ENCODE measurements at places on chromosomes 4 and X.

DNA sequence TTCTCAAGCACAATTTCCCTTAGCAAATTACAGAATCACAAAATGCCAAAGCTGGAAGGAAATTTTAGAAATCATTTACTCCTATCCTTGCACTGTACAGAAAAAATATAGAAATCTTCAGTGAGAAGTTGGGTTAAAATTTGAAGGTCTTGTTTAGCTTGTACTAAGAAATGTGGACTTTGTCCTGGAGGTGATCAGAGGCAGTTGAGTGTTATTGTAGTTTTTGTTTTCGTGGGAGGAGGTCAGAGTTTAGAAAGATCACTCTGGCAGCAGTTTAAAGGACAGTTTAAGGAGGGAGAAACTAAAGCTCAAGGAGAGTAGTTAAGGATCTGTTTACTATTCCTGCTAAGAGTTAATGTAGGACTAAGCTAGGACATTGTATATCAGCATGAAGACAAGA is 54.4 kb upstream of the CXorf51B start:
- DNase-seq: no peak

GRCh38 chr4:151653548-151653918 is 107.3 kb downstream of the GATB start:
- no peak for DNase-seq

GRCh38 chr4:76801621-76802235 is 96.2 kb downstream of the SOWAHB start:
- no peak for DNase-seq

GRCh38 chr4:69098470-69098869 is 2.2 kb downstream of the UGT2B7 start:
- no peak for DNase-seq

DNA sequence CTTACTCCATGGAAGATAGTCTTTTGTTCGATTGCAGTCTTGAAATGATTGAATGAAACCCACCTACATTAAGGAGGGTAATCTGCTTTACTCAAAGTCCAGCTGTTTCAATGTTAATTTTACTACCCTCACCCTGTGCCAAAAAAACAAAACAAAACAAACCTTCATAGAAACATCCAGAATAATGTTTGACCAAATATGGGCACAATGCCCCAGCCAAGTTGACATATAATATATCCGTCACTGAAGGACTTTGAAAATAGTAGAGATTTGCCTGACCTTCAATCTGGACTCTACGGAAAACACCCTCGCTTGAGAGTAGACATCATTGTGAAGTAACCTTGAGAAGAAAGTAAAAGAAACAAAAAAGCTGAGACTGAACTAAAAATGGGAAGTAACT is 550.5 kb upstream of the SMIM31 start:
- no peak for DNase-seq

DNA sequence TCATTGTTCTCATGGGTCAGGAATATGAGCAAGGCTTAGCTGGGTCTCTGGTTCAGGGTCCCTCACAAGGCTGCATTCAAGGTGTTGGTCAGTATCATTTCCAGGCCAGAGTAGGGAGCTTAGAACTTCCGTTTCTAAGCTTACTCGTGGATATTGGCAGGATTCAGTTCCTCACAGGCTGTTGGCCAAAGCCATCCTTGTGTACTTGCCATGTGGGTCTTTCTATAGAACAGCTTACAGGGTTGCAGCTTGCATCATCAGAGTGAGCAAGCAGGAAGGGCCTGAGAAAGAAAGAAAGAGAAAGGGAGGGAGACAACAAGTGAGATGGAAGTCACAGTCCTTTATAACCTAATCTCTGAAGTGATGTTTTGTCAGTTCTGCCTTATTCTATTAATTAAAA is 5.1 kb upstream of the LIMCH1 start:
- DNase-seq: no peak

DNA sequence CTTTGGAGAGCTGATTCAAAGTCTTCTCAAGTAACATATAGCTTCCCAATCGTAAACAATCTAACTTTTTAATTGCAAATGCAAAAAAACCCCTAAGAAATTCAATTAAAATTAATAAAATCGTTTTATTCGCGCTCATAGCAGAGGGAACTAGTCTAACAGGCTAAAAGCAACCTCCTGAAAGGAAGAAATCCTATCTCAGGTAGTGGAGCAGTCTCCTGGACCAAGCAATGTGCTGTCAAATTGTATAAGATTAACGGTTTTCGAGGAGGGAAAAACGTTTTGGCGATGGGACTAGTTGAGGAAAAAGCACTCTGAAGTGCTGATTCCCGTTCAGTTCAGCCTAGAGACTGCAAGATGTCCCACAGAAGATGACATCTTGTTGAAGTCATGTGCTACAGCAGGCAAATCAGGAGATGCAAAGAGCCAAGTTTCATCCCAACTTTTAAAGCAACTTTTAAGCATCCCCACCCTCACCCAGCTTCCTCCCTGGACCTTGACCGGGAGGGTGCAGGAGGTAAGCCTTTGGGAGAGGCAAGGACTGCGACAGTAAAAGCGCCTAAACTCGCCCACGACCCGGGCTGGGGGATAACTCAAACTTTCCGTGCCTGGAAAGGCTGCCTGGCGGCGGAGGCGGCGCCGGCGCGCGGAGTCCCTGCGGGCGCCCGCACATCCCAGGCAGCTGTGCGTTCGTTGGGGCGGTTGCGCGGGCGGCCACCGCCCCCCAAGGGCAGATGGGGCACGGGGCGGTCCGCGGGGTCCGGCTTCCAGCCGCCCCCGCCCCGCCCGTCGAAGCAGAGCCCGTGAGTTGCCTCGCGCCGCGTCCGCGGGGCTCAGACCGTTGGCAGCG is 784 bp downstream of the MAP7D3 start:
- no peak for DNase-seq

GRCh38 chrX:137998619-137999018 is 432.7 kb downstream of the ZIC3 start:
- no peak for DNase-seq

DNA sequence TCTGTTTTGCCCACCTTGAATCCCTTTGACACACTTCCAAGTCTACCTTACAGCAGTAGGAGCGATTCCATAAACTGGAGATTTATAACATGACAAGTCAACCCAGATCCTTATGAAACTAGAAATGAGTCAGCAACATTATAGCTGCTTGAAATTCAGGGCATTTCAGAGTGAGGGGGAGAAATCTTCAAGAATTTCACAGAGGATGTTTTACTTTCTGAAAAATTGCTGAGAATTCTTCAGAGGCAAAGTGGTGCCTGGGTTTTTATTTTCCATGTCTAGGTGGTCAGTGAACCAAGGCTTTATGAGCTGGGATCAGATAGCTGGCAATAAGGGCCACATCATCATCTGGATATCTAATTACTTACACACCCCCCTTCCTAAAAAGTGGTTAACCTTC is 119.8 kb downstream of the PPARGC1A start:
- no peak for DNase-seq

GRCh38 chrX:50920132-50920531 is 9.6 kb downstream of the BMP15 start:
- no peak for DNase-seq

DNA sequence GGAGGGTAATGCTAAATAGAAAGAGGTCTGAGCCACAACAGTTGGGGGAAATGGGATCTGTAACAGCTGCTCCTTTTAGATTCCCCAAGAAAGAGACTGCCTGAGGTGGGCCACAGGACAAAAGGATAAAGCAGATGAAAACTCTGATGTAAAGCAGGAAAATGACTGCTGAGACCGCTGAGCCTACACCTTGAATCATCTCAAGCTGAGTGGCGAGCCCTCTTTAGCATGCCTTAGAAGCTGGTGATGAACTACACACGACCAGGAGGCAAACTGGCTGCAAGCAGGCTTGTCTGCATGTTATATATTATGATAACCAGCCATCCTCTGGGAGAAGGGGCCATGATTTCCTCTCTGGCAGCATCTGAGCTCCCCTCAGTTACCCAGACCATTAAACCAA is 88.4 kb downstream of the TTC29 start:
- DNase-seq: no peak

All from liver (tissue), 10 donors.